NCI-H345 (cell line): ENCODE measurements at places on chromosomes 1 and 21.

DNA sequence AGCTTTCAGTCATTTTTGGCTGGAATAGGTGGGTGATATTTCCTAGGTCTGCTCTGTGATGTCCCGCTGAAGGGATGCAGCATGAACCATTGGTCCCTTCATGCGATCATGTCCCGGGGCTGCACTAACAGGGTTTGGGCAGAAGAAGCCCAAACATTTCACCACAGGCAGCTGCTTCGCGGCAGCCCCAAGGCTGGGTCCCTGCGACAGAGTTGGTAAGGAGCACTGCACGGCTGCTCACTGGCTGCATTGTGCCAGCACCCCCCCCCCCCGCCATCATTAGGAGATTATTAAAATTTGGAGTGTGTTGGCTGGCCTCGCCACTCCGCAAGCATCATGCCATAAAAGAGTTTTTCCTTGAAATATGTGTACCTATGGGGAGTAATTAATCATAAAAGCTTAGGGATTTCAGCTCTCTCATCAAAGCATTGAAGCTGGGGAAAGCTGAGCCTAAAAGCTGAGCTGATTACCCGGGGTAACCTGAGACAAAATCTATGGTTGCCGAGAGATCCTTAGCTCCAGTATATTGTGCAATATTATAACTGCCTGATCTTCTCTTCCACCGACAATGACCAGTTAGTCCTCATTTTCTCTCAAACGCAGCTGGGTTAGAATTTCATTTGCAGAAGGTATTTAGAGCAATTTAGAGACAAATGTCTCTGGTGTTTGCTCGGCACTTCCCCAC is 62.5 kb downstream of the PEX14 start:
- DNase-seq, result peak; percentile 52

GRCh38 chr1:172821609-172822274 is 162.8 kb downstream of the FASLG start:
- DNase-seq, result no peak

DNA sequence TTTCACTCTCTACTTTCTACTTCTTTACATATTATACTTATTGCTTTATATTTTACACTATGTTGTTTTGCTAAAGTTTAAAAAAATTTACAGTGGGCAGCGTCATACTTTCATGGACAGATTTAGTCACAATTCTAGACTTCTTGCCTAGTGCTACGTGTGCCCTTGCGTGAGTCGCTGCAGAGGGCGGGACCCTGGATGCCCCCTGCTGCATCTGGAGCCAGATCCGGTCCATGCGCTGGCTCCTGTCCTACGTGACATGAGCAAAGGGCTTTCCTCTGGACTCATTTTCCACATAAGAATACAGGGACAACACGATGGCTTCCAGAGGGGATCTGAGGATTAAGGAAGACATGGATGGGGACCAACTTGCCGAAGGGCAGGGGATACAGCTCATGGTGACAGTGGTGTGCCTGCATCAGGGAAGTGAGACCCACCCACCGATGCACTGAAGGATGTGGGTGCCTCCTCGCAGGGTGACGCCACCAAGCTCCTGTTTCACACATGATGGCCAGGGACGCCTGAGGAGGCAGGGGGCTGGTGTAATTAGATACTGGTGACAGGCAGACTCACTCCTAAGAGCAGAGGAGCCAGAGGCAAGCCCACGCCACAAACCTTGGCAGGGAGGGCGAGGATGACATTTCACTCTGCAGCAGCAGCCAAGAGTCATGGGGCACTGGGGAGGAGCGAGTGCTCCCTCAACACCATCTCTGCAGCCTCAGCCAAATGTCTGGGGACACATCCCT is 86.6 kb downstream of the DMRTB1 start:
- DNase-seq, result no peak

DNA sequence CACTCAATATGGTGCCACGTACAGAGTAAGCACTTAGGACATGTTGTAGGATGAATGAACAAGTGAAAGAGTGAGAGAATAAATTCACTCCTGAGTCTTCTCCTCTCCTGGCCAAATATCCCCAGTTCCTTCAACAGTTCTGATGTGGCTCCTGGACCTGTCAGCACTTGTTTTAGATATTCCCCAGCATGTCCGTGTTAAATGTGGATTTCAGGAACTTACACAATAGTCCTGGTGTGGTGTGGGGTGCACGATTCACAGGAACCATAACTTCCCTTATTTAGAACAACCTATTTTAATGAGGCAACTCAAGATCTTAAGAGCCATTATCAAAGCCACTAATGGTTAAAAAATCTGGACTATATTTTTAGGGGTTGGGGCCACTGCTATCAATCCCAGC is 39.0 kb upstream of the MYSM1 start:
- no peak for DNase-seq

GRCh38 chr1:1150100-1150499 is 23.6 kb upstream of the TTLL10 start:
- no peak for DNase-seq

- no peak for DNase-seq
Measured at GRCh38 chr1:155183775-155184221, 10.1 kb downstream of the TRIM46 start.

- no peak for DNase-seq
Measured at GRCh38 chr1:85584264-85584781, 3.8 kb downstream of the CCN1 start.

DNA sequence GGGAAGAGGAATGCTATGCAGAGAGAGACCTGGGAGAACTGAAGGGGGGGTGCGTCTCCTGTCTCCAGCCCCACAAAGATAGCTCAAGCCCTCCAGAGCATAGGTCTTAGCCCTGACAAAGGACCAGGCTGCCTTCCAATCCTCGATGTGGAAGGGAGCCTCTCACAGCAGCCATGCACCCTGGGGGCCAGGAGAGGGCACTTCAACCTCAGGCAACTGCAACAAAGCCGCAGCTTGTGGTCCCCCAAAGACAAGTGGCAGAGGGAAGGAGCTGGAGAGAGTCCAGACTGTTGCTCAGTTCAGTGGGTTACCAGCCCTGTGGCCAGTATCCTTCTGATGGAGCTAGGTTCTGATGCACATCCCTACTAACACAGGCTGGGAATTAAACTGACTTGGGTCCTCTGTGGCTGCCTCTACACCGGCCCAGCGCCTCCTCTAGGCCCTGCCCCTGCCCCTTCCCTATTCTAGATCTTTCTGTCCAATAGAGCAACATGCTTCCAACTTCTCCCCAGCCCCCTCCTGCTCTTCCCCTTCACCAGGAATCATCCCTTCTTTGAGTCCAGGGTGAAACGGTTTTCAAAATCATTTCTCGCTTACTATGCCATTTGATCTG is 100.7 kb upstream of the SPATA6 start:
- peak; percentile 82 for DNase-seq

DNA sequence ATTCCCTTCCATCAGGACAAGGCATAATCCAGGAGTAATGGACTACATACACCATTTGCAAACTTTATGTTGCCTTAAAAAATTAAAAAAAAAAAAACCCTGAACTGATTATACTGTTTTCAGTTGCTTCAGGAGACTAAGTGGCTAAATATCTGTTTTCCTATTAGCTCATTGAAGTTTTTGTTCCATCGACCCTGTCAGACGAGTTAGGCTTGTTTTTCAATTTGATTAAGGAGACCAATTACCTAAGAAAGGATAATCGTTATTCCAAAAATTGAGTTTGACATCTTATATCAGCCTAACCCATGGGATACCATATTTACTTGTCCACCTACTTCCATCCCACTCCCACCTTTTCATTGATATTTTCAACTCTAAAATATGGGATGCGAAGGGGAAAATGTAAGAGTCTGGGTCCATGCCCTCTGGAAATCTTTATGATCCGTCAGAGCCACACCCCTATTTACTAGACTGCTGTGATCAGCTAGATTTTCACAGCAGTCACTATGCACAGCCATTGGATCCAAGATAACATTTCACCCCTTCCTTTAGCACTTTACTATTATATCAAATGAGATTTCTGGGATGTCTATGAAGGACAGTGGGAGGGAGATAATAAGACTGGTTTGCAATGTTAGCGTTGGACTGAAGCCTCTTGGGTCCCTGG is 41.0 kb downstream of the IL12RB2 start:
- DNase-seq, result no peak

GRCh38 chr21:33976082-33977016 is 60.7 kb upstream of the ATP5PO start:
- DNase-seq, result no peak
